ENCODE measurements at places on chromosomes 5 and 9.

- DNase-seq = no peak
Measured at GRCh38 chr5:36363101-36363500, 61.4 kb upstream of the RANBP3L start.

DNA sequence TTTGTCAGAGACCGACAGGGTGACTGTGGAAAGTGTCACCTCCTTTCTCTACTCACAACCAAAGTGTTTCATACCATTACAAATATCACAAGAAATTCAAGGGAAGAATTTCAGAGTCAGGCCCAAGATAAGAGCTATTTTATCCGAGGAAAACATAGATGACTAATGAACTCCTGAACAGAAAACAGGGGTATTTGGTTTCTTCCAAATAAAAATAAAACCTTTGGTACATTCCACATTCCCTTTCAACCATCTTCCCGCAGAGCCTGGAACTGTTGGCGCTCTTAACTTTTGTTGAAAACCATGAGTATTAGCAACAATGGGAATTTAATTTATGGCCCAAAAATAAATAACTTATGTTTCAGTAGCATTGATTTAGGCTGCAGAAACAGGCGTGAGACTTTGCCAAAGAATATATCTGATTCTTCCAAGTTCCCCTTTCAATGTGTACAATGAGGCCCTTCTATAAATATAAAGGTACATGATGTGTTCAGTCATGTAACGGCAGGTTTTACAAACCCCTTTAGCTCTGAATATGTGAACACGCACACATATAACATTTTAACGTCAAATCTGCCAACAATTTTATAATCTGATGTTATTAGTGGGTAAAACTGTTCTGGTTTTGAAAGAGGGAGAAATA lies 69.5 kb downstream of the RETREG1 start:
- DNase-seq = no peak

GRCh38 chr9:4717815-4718214 lies 23.2 kb downstream of the AK3 start:
- DNase-seq = no peak

- peak; percentile 19 for DNase-seq
Measured at GRCh38 chr9:15837079-15837679, 284.3 kb downstream of the CCDC171 start.

DNA sequence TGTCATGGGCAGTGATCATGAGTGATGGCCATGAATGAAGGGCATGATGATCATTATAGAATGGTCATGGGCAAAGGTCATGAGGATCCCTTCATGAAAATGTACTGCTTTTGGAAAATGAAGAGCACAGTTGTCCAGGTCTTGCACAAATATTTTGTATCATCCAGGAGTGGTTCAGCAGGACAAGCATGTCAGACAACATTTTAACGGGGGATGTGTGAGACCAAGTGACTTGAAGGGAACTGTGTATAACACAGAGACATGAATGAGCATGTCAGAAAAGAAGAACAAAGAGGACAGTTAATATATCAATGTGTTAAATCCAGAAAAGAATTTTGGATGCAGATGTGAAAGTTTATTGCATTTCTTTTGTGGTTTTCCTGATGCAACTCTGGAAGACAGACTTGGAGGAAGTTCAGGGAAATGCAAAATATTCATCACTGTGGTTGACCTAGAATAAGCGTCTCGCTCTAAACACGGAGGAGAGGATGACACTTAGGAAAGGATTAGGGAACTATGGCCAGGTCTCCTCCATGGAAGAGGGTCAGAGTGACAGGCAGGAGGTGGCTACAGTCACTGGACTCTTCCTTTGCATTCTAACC lies 116.1 kb upstream of the IRX4 start:
- peak; percentile 96 for DNase-seq

- DNase-seq = no peak
Measured at GRCh38 chr5:145506185-145506850, 328.8 kb downstream of the PRELID2 start.

GRCh38 chr9:78297672-78297961 lies 692 bp downstream of the PSAT1 start:
- no peak for DNase-seq

- DNase-seq = no peak
Measured at GRCh38 chr9:106146066-106146840, 451.9 kb downstream of the TMEM38B start.

DNA sequence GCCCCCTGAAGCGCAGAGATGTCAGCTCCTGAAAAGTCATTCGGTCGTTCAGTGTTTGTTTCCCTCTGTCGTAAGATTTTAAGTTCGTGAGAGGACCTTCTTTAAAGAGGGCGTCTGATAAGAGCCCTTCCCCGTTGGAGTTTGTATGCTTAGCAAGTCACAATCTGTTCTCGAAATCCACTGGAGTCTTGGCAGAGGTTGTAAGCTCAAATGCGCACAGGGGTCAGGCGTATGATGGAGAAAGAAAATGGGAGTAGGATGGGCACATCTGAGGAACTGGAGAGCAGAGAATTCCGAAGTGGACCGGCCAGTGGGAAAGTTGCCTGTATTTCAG lies 710 bp downstream of the HSD17B4 start:
- no peak for DNase-seq

- peak; percentile 28 for DNase-seq
Measured at GRCh38 chr5:53262348-53262970, 152.9 kb upstream of the MOCS2 start.

- peak; percentile 94 for DNase-seq
Measured at GRCh38 chr5:38585816-38586215, 29.4 kb upstream of the LIFR start.

- DNase-seq = no peak
Measured at GRCh38 chr9:127910613-127911205, 6.1 kb downstream of the ST6GALNAC4 start.

- DNase-seq = peak; percentile 32
Measured at GRCh38 chr9:75639971-75640610, 250.4 kb upstream of the PCSK5 start.

DNA sequence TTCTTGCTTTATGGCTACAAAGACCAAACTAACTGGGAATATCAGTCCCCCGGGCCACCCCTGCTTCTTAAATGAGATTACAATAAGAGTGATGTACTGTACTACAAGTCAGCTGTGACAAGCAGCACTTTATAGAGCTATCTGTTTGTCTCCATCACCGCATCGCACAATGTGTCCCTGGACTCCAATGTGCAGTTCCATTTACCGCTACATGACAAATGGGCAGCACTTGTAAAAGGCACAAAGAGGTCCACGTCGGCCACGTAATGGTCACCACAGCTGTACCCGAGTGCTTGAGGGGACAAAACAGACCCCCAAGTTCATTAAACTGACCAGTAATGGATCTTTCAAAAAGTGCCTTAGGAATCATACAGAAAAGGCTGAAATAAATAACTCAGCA lies 54.1 kb downstream of the PSMB7 start:
- no peak for DNase-seq

- DNase-seq = no peak
Measured at GRCh38 chr5:32317041-32317440, 4.3 kb upstream of the MTMR12 start.

- DNase-seq = peak; percentile 95
Measured at GRCh38 chr9:96150324-96151227, 151.4 kb downstream of the HSD17B3 start.

GRCh38 chr5:157294407-157295091 lies 28.6 kb downstream of the CYFIP2 start:
- no peak for DNase-seq
